ENCODE measurements at places on chromosomes 13 and 19.
A peak's percentile ranks its signal among the peaks of the same experiment; 100 is the strongest.

- no peak overlapping the region for H3K4me3 ChIP-seq
- H3K4me1 ChIP-seq, result peaks cover 10% of the 10 kb centered on the region
- DNase-seq, result no peak
Observed at GRCh38 chr13:32840989-32841713, 175.1 kb upstream of the KL start.

DNA sequence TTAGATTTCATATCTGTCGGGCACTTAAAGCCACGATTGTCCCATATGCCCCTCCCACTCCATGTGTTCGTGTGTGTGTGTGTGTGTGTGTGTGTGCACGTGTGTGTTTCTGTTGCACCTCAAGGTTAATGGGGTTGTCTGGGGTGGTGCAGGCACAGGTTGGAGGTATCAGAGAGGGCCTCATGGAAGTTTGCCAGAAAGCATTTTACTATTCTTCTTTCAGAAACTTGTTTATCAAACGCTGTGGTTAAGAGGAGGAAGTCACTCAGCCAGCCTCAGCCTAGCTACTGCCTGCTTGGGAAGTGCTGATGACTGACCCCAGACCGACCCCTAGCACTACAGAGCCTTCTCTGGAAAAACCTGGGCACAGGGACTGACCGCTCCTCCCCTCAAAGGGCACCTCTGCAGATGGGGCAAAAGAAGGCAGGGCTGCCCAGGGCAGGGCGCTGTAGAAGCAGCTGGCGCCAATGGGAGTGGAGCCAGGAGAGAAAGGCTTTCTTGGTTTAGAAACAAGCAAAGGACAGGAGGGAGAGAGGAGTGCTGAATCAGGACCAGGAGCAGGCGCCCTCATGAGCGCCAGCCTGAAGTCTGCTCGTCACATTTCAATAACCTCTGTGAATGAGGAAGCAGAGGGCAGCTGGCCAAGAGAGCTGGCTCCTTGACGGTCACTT, 3.9 kb downstream of the SIAH3 start:
- peaks cover 6% of the 10 kb centered on the region for H3K4me1 ChIP-seq
- H3K36me3 ChIP-seq, result no peaks in the 10 kb centered on the region
- peak overlapping the region; percentile 25 for H3K27ac ChIP-seq
- no peak overlapping the region for H3K4me3 ChIP-seq

DNA sequence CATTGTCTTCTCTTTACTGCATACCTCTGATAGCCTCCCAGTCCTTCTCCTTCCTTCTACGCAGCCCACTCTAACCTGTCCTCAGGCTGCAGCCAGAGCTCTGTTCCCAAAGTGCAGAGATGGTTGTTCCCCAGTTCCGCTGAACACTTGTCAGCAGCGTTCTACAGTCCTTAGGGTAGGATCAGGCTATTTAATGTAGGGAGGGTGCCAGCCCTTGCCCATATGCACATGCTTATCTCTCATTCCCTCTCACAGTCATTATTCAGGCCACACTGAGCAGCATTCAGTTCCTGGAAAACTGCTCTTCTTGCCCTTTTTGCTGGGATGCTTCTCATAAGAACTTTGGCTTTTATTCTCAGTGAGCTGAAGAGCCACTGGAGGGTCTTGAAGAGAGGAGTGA, 180.7 kb downstream of the MTUS2 start:
- no peak overlapping the region for H3K27ac ChIP-seq
- H3K27me3 ChIP-seq, result no peaks in the 10 kb centered on the region
- H3K36me3 ChIP-seq, result no peaks in the 10 kb centered on the region
- no peaks in the 10 kb centered on the region for H3K4me1 ChIP-seq

- no peak overlapping the region for H3K4me3 ChIP-seq
- H3K4me1 ChIP-seq, result no peaks in the 10 kb centered on the region
- H3K36me3 ChIP-seq, result no peaks in the 10 kb centered on the region
- no peak overlapping the region for H3K27ac ChIP-seq
Observed at GRCh38 chr19:3931041-3931440, 1.8 kb upstream of the NMRK2 start.

GRCh38 chr13:99307247-99307646, at the start of gene GPR183:
GPR183 (minus strand) TSS chr13:99307399; CDS start chr13:99296145, 11,254 bp downstream.
- no peak within 1 kb of the TSS for H3K27ac ChIP-seq
- no peak for DNase-seq
- H3K4me3 ChIP-seq, result no peak within 1 kb of the TSS

- H3K4me1 ChIP-seq, result peaks cover 13% of the 10 kb centered on the region
- no peaks in the 10 kb centered on the region for H3K27me3 ChIP-seq
- H3K36me3 ChIP-seq, result no peaks in the 10 kb centered on the region
- H3K4me3 ChIP-seq, result peak overlapping the region; percentile 59
Observed at GRCh38 chr19:3687774-3688706, 12.2 kb downstream of the PIP5K1C start.

GRCh38 chr13:99288089-99288488, 19.1 kb downstream of the GPR183 start:
- no peak overlapping the region for H3K27ac ChIP-seq
- H3K36me3 ChIP-seq, result no peaks in the 10 kb centered on the region
- no peak for DNase-seq

DNA sequence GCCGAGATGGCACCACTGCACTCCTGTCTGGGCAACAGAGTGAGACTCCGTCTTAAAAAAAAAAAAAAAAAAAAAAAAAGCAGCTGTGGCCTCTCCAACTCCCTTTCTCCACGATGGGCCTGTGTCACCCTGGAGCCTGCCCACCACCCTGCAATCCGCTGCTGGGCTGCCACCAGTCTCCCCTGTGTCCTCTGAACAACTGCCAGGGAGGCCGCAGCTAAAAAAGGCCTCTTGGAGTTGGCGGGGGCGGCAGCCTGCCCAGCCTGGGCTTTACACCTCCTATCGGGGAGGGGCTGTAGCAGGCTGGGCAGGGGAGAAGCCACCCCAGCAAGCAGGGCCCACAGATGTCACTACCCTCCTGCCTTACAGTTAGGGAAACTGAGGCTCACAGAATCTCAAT, 3.5 kb downstream of the CDC37 start:
- H3K4me3 ChIP-seq, result no peak overlapping the region
- no peak for DNase-seq
- H3K4me1 ChIP-seq, result peaks cover 11% of the 10 kb centered on the region
- no peak overlapping the region for H3K27ac ChIP-seq

- no peaks in the 10 kb centered on the region for H3K27me3 ChIP-seq
- H3K4me1 ChIP-seq, result no peaks in the 10 kb centered on the region
- H3K4me3 ChIP-seq, result no peak overlapping the region
Observed at GRCh38 chr13:104461049-104461448, 1394.8 kb upstream of the SLC10A2 start.

GRCh38 chr13:100803091-100803490, 128.5 kb upstream of the TMTC4 start:
- H3K27ac ChIP-seq, result no peak overlapping the region
- H3K27me3 ChIP-seq, result no peaks in the 10 kb centered on the region
- DNase-seq, result no peak
- no peaks in the 10 kb centered on the region for H3K36me3 ChIP-seq

DNA sequence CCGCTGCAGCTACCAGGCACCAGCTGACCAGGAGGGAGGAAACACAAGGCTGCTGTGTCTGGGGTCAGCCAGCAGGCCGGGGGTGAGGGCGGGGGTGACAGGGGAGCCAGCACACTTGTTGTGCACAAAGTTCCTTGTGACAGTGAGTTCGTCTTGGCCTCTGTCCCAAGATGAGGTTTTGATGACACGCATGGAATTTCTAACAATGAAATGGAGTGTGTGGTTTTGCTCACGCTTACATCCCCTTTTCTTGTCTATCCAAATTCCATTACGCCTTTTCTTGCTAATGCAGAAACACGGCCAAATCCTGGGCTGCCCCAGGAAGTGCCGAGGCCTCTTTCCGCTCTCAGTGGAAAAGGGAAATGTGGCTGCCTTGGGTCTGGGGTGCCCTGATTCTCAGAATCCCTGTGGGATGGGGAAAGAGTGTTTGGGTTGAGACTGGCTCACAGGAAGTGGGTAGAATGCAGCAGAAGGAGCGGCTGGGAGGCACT, 73.8 kb downstream of the GADD45B start:
- H3K27ac ChIP-seq, result no peak overlapping the region
- H3K4me3 ChIP-seq, result no peak overlapping the region
- H3K4me1 ChIP-seq, result 0 out of 2 replicates have a peak, but pooled peaks cover 5% of the 10 kb centered on the region
- H3K27me3 ChIP-seq, result no peaks in the 10 kb centered on the region

DNA sequence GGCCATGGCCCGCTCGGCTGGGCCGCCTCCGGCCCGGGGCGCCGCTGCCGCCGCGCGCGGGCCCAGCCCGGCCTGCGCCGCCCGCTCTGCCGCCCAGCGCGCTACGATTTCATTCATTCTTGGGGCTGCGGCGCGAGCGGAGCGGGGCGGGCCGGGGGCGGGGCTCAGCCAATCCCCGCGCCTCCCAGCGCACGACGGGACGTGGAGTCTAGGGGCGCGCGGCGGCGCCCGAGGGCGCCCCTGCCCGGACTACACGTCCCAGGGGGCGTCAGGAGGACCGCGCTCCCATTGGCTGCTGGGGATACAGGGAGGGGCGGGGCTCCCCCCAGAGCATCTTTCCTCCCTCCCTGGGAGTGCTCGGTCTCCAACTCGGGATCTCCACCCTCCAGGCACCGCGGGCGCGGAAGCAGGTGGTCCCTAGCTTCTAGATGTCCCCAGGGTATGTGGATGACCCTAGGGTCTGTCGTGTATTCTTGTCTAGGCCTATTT, 5.6 kb upstream of the DPF1 start:
- no peaks in the 10 kb centered on the region for H3K4me1 ChIP-seq
- no peaks in the 10 kb centered on the region for H3K36me3 ChIP-seq
- peak; percentile 76 for DNase-seq
- H3K27ac ChIP-seq, result no peak overlapping the region
- H3K27me3 ChIP-seq, result peaks cover 63% of the 10 kb centered on the region
- H3K4me3 ChIP-seq, result no peak overlapping the region

- no peaks in the 10 kb centered on the region for H3K36me3 ChIP-seq
- no peak overlapping the region for H3K4me3 ChIP-seq
- peaks cover 83% of the 10 kb centered on the region for H3K27me3 ChIP-seq
- no peak overlapping the region for H3K27ac ChIP-seq
Observed at GRCh38 chr19:50361290-50362029, 4.0 kb downstream of the NAPSA start.

- H3K36me3 ChIP-seq, result no peaks in the 10 kb centered on the region
- no peak for DNase-seq
- no peak overlapping the region for H3K4me3 ChIP-seq
Observed at GRCh38 chr19:17499648-17500446, 11.6 kb upstream of the PGLS start.

DNA sequence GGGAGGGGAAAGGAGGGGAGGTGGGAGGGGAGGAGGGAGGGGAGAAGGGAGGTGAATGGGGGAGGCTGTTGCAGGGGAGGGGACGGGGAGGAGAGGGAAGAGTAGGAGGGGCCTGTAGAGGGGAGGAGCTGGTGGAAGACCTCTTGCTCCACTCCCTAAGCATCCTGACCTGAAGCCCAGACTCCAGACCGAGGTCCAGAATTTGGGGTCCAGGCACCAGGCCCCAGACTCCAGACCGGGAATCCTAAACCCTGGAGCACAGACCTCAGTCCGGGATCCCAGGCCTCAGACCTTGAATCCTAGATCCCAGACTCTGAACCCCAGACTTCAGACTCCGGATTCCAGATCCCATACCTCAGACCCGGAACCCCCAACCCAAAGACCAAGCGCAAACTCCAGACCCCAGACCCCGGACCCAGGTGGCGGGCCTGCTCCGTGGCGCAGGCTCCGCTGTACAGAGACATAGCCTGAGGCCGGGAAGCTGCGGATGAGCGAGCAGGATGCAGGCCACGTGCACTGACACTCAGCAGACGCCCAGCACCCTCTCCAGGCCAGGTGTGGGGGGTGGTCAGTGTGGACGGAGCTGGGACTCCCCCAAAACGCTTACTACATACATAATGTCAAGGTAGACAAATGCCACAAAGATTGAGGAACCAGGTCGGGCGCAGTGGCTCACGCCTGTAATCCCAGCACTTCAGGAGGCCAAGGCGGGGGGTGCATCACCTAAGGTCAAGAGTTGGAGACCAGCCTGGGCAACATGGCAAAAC, 710 bp upstream of the BTBD2 start:
- no peaks in the 10 kb centered on the region for H3K27me3 ChIP-seq
- H3K27ac ChIP-seq, result no peak overlapping the region
- H3K4me3 ChIP-seq, result peak overlapping the region; percentile 30
- DNase-seq, result peak; percentile 71

DNA sequence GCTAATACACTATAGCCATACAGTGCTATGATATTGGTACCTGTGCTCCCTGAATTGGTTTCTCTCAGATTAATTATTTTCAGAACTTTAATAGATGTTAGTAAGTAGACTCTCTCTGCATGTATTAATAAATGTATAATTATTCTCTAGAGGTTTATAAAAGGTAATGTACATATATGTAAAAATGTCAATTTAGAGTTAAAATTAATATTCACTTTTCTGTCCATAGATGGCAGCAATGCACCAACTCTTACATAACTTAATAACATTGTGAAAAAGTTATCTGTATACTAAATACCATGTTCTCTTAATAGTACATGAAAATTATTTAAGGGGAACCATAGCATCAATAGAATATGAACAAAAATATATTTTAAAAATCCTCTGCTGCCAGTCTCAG, 515.0 kb upstream of the KLHL1 start:
- no peaks in the 10 kb centered on the region for H3K27me3 ChIP-seq
- no peak overlapping the region for H3K27ac ChIP-seq
- no peak for DNase-seq
- H3K4me1 ChIP-seq, result no peaks in the 10 kb centered on the region

- H3K36me3 ChIP-seq, result no peaks in the 10 kb centered on the region
- no peak overlapping the region for H3K27ac ChIP-seq
- no peak overlapping the region for H3K4me3 ChIP-seq
- no peak for DNase-seq
- no peaks in the 10 kb centered on the region for H3K27me3 ChIP-seq
Observed at GRCh38 chr13:59409634-59410200, 754.0 kb downstream of the DIAPH3 start.

DNA sequence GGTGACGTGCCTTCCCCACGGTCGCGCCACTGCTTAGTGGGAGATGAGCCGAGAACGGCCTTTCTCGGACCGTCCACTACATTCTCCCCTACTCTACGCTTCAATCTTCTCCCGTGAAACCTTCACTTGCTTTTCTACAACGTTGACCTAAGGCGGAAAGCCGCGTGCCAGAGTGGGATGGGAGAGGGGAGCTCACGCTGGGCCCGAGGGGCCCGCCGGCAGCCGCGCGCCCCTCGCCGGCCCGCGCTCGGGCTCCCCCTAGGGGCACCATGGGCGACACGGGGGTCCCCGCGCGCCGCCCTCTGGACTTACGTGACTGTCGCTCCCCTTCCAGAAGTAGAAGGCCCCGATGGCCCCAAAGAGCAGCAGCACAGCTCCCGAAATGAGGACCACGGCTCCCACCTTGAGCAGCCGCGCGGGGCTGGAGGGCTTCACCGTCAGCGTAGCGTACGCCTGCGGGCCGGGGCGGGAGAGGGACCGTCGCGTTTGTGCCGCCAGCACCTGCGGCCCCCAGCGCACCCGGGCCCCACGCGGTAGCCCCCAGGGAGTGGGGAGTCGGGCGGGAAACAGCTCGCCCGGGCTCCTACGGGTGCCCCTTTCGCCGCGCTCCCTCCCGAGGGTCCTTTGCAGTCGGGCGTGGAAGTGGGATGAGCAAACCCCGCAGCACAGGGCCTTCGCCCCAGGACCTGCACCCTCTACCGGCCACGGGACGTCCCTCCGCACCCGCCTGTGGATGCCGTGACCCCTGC, 727 bp downstream of the CNMD start:
- H3K36me3 ChIP-seq, result no peaks in the 10 kb centered on the region
- H3K27ac ChIP-seq, result no peak overlapping the region
- H3K27me3 ChIP-seq, result no peaks in the 10 kb centered on the region
- no peak for DNase-seq
- H3K4me3 ChIP-seq, result peak overlapping the region; percentile 50
- no peaks in the 10 kb centered on the region for H3K4me1 ChIP-seq

- no peak for DNase-seq
- no peak overlapping the region for H3K4me3 ChIP-seq
- no peaks in the 10 kb centered on the region for H3K4me1 ChIP-seq
- peaks cover 5% of the 10 kb centered on the region for H3K27me3 ChIP-seq
- H3K27ac ChIP-seq, result no peak overlapping the region
Observed at GRCh38 chr19:49888510-49888824, 8.2 kb downstream of the IL4I1 start.

GRCh38 chr13:98500963-98501421, 75.9 kb downstream of the STK24 start:
- no peaks in the 10 kb centered on the region for H3K27me3 ChIP-seq
- H3K4me3 ChIP-seq, result no peak overlapping the region
- H3K36me3 ChIP-seq, result no peaks in the 10 kb centered on the region

Measured in MM.1S (cell line).